Hindlimb muscle (tissue), 1 donor: ENCODE measurements at places on chromosomes 12 and 14. TPM values are rescaled to one million over a fixed set of nuclear protein-coding genes. Genes with fewer than 3 reads are reported as not detected.

- DNase-seq = no peak
Observed at GRCh38 chr12:110062241-110062640, 13.9 kb upstream of the C12orf76 start.

DNA sequence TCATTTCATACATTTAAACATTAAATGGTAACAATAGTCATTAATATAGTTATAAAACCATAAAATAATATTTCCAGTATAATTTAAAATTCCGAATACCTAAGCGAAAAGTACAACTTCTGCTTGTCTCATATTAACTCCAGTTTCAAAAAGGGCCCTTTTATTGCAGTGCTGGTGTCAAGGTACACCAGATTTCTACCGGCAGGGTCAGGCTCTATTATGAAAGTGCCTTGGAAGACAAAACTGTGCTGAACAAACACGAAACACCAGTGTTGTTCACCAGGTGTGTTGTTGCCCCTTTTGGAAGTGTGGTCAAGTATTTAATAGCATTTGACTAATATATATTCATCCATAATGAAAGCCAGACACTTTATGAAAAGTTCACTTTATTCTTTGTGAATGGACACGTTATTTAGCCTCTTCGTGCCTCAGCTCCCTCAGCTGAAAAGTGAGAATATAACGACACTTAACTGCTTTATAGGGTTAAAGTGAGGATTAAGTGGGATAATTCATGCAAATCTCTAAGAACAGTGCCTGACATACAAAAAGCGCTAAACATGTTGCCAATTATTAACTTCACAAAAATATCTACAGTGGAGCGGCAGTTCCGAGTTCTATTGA lies 20.3 kb upstream of the GNS start:
- no peak for DNase-seq

- no peak for DNase-seq
Observed at GRCh38 chr12:106759526-106760183, 14.8 kb upstream of the RIC8B start.

DNA sequence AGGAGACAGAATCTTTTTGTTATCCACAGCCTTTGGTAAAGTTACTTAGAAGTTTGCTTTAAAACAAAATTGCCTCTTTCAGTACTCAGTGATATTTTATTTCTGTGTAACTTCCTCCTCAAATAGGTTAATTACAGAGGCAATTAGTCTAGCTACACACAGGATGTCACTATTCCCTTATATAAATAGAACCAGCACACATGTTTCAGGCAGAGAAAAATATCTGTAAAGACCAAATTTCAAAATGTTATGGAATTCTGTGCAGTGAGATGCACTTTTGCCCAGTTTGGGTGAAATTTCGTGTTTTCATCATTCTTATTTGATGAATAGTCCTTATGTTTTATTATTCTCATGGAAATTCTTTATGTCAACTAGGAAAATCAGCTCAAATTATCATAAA lies 410.6 kb upstream of the SOX5 start:
- no peak for DNase-seq

Gene CDH24
- polyA plus RNA-seq = 4.0 TPM

DNA sequence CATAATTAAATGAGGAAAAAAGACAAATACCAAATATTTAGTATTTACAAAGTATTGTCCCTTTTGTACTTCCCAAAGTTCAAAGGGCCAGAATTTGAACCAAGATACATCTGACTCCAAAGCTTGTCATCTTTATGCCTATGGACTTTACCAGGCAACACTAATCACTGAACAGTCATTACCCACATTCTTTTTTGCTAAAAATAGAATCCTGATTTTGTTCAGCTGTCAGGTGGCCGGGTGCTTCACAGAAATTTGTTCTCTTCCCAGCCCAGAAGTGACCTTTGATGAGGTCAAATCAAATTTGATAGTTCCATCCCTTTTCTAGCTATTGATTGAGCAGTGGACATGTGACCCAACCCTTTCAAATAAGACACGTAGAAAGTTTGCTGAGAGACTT lies 121.6 kb downstream of the LLPH start:
- DNase-seq = no peak

GRCh38 chr14:91059576-91060350 lies 678 bp downstream of the RPS6KA5 start:
- peak; percentile 69 for DNase-seq

Gene PRKAB1
- 29.7 TPM for polyA plus RNA-seq

DNA sequence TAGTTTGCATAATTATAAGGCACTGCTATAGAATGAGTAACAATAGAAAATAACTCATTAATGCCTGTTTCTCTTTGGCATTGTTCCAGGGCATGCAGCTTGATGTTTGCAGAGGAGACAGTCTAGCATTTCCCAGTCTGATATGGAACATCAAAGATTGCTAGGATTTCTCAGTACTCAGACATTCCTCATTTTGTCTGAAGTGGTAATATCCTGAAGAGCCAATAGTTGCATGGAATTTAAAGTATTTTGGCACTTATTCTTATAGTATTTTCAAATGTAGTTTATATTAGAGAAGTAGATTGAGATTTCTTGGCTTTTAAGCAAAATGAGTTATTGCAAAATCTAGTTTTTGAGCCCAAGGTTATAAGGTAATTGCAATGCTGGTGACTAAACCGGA lies 337.3 kb upstream of the E2F7 start:
- no peak for DNase-seq

Gene TEX52
- polyA plus RNA-seq = 0.79 TPM

Gene SCN8A
- polyA plus RNA-seq = 0.25 TPM

Gene ZDHHC22
- 0.30 TPM for polyA plus RNA-seq

- DNase-seq = no peak
Observed at GRCh38 chr12:120136093-120136770, 19.7 kb upstream of the RAB35 start.

GRCh38 chr12:106301611-106302321 lies 767 bp upstream of the TCP11L2 start:
- peak; percentile 43 for DNase-seq

Gene SSPN
- polyA plus RNA-seq = 121 TPM

DNA sequence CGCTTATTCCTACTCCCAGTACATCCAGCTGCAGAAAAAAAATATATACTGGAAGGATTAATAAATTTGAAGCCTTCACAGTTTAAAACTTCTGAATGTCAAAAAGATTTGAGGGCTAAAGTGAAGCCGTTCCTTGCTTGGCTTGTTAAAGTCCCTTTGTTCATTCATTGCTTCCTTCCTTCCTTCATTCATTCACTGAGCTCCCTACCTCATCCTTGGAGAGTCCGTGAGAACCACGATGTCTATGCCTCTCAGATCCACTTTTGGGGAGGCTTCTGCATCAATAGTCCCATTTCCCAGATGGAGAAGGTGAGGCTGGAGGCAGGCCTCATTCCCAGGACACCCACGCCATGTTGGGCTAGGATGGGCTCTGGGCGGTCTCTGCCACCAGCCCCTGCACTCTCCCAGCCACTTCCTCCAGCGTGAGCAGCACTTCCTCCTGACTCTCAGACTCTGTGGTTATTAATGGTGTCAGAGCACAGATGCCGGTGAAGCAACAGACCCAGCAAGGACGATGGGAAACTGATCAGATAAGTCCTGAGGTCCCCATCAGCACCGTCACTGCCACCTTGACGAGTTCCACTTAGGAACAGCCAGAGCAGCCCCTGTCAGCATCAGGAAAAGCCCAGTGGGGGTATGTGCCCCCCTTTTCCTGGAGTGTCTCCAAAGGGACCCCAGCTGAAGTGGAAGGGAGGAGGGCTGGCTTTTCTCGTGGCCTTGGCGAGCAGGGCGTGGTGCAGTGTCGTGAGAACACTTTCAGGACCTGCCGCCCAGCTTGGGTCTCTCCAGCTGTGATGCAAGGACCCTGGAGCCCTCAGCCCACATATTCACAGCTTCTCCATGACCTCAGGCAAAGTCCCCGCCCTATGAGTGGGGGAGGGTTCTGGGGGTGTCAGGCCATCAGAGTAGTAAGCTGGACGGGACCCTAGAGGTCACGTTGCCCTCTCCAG lies 21.2 kb downstream of the ASB2 start:
- no peak for DNase-seq

Gene MGP
- 190 TPM for polyA plus RNA-seq

DNA sequence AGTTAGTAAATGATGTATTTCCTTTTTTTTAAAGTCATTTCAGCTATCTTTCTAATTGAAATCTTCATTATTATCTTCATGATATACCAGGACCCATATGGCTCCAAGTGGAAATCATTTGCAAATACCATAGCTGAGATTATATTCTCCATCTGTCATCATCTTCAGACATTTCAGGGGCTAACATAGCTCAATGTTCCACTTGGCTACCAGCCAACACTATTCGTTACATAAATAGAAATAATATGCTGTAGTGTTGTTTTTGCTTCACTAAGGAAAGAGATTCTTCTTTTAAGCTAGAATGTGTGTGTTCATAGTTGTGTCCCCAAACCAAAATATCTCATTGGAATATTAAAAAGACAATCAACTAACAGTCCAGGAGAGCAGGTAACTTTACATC lies 225.1 kb downstream of the DIO2 start:
- no peak for DNase-seq

DNA sequence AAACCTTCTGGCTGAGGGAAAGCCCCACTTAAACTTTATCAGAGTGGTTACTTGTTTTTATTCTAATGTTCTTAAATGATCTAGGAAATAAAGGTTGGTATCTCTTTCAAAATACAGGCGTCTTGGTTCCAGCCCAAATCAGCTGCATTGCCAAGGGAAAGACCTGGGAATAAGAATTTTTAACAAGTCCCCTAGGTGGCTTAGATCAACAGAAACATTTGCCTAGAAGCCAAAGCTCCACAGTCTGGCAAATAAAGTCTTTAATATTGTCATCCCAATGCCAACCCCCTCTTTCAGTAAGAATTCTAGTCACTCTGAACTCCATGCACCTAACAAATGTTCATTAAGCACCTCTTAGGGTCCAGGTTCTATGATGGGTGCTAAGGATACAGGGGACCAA lies 66.8 kb downstream of the ARL6IP4 start:
- no peak for DNase-seq

GRCh38 chr12:77725611-77726010 lies 105.1 kb upstream of the NAV3 start:
- DNase-seq = no peak
